Mucosa of descending colon (tissue), 3 donors: ENCODE measurements at places on chromosomes 1 and 21. TPM values are rescaled to one million over a fixed set of nuclear protein-coding genes. Genes with fewer than 3 reads are reported as not detected.

Gene GPR25
- total RNA-seq, result not detected

Gene RHD
- total RNA-seq, result not detected

Gene CFHR4
- not detected for total RNA-seq

DNA sequence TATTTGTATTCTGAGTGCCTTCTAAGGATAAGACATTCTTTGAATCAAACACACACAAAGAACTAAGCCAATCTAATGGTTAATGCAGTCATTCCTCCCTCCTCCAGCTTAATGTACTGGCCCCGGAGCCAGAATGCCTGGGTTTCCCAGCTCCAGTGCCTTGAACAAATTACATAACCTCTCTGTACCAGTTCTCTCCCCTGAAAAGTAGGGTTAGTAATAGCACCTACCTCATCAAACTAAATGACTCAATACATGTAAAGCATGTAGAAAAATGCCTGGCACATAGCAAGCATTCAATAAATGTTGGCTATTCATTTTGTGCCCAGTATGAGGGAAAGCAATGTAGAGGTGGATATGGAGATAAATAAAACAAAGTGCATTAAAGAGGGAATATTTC, 14.0 kb downstream of the C1orf52 start:
- no peak for DNase-seq

DNA sequence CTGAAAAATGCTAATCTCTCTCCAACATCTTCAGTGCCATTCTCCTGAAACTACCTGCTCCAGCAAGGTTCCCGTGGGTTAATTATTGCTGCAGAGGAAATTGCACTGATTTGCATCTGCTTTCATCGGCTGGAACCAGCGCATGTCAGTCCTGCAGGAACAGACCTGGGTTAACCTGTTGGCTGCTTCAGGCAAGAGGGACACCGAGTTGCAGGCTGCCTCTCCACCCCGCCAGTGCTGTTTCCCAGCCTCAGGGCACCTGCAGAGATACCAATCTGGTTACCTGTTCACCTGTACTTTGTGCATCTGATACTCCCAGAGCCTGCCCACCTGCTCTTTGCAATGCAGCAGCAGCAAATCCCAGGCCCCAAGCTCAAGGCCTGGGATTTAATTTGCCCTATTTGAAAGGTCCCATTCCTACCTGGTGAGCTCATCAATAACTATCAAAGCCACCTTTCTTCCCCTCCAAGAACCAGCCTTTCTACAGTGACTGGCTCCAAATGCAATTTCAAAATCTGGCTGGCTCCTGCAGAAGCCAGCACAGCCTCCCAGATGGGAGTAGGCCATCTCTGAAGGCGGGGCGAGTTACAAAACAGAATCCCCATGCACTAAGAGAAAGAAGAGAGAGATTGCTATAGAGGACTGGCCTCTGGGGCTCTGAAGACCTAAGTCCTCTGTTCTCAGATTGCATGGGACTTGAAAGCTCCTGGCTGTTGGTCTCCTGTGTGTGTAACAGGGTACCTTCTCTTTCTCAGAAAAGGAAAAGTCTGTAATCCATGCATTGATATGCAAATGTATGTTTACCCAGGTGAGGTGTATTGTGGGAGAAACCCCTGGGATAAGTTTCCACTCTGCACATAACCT, 67.8 kb downstream of the TOMM20 start:
- DNase-seq, result peak; percentile 57

GRCh38 chr1:168845140-168845539, 116.1 kb upstream of the DPT start:
- no peak for DNase-seq

DNA sequence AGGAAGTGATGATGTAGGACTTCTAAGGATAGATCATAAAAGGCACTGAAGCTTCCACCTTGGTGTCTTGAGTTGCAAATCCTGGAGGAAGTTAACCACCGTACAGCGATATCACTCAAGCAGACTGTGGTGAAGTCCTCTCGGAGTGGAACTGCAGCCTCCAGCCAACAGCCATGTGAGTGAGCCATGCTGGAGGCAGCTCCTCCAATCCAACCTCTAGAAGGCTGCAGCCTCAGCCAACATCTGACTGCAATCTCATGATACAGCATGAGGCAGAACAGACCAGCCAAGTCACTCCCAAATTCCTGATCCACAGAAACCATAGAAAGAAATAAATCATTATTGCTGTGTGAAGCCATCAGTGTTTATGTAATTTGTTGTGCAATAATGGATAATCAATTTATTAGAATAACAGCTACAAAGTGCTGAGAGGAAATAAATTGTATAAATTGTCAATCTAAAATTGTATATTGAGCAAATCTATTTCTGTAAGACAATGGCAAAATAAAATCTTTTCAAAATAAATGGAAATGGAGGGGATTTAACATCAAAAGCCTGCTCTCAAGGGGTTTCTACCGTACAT, 65.0 kb downstream of the PRSS38 start:
- no peak for DNase-seq

- DNase-seq, result no peak
These were observed 45.3 kb upstream of the PARP1 start for GRCh38 chr1:226453015-226453704.

DNA sequence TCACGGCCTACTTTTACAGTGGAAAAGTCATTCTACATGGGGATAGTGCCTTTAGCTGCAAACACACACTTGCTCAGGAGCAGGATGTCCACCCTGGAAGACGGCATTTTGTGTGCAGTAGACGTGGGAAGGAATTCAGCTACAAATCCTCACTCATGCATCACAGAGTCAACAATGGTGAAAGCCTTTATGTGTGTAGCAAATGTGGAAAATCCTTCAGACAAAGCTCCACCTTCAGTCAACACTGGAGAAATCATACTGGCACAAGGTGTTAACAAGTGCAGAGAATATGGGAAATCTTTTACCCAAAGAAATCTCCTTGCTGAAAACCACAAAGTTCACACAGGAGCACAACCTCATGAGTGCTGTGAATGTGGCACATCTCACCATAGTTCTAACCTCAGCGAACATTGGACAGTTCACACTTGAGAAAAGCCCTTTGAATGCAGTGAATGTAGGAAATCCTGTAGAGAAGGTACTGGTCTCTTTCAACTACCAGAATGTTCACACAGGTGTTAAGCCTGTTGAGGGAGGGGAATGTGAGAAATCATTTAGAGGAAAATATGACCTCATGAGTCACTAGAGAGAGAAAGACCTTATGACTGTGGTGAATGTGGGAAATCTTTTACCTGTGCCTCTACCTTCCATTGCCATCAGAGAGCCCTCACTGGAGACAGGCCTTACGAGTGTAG, 101.8 kb downstream of the PTGS2 start:
- DNase-seq, result no peak

GRCh38 chr1:193971595-193971994, 785.2 kb upstream of the B3GALT2 start:
- no peak for DNase-seq

- no peak for DNase-seq
These were observed 62.8 kb downstream of the ZFYVE9 start for GRCh38 chr1:52204696-52205095.
